ENCODE measurements at places on chromosomes 2 and 18. TPM values are rescaled to one million over a fixed set of nuclear protein-coding genes. Genes with fewer than 3 reads are reported as not detected.

DNA sequence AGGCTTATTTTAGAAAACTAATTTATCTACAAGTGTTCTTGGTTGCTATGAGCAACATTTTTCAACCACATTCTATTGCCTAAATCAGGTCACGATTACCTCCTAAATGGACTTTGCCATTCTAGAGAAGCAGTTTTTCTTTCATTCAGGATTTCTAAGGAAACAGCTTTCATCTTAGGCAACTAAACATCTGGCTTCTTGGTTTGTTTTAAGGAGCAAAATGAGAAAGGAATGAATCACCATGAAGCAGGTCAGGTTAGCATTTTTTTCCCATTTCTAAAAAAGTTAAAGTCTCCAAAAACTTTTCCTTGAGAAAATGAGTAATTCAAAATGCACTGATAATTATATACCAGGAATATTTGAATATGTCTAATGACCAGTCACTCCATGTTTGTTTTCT lies 114.8 kb downstream of the GAREM1 start:
- DNase-seq, result no peak

DNA sequence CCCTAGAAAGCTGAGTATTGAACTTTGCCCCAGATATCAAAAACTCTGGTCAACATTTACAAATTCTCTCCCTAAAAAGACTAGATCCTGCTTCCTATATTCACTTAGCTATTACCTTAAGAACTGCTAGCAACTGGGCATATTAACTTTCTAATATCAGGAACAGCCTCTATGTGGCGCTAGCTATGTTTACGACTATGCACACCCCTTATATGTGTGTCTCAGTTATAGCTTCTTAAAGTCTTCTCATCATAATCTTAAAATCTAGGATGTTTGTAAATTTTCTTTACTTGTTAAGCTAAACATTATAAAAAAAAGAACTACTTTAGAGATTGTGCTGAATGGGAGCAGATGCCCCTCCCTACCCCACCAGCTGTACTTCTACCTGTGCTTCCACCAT lies 1.7 kb upstream of the STAMBP start:
- DNase-seq, result no peak

- DNase-seq, result no peak
Observed at GRCh38 chr18:63903851-63904570, 3.7 kb upstream of the SERPINB10 start.

GRCh38 chr2:198717451-198717850 lies 740.3 kb downstream of the SATB2 start:
- DNase-seq, result no peak

DNA sequence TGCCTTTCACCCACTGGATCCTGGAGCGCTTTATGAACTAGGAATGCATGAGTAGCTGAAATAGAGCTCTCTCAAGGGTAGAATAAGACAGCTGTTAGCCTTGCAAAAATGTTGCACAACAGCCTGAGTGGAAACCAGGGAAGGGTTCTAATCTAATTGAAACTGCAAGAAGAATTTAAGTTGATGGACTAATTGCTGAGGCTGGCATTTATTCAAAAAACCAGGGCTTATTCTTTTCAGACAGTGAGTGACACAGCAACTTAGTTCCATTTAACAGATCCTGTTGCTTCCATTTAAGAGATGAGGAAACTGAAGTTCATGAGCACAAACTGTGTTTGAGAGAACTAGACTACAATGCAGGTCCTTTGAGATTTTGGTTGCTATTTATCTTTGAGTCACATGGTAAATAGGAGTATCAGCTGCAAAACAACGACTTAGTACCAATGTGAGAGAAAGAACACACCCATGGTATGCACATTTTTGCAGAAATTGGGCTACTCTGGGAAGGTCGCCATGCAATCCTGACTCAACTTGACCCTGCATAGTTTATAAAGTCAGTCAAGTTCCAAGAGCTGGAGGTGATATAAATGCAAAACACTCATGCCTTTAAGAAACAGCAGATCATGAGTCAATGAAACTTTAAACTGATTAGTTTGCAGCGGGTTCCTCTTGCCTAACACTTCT lies 76.4 kb upstream of the PARD3B start:
- no peak for DNase-seq

- no peak for DNase-seq
Observed at GRCh38 chr2:109423556-109424359, 190.0 kb downstream of the SEPTIN10 start.

- DNase-seq, result no peak
Observed at GRCh38 chr18:39134255-39134654, 1568.7 kb upstream of the CELF4 start.

DNA sequence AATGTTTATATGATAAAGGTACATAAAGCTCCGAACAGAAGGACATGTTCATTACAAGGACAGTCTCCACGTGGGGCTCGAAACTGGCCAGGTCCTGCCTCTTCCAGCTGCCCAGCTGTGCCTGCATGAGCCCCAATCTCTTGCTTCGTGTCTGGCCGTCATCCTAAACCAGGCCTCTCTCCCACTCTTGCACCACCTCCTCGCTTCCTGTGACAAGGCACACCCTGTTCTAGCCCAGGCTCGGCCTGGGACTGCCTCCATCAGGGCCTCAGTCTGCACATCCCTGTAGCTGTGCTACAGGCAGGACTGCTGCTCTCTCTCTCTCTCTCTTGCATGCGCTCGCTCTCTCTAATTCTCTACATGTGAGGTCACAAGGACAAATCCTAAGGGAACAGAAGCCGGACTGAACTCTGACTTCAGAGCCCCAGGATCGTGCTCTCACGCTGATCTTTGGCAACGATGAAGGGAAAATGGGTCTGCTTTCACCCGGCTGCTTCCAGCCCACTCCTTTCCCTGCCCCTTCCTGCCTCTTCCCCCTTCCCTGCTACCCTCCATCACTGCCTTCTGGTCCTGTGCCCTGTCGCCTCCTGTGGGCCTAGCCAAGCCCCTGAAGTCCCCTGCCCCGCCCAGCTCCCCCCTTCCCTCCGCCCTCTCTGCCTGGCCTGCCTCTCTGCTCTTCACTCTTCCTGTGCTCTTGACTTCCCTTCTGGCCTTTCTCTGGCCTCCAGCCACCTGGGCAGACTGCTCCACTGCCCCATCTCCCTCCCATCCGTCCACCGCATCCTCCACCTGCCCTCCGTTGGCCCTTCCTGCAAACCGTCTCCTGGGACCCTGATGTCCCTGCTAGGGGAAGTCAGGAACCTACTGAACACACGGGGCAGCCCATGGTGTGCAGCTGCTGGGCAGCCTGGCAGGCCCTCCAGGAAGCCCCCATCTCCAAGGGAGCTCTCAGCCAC lies 7.8 kb upstream of the GPR55 start:
- DNase-seq, result peak; percentile 12

GRCh38 chr2:48419884-48420511 lies 110.0 kb upstream of the STON1 start:
- DNase-seq, result no peak

DNA sequence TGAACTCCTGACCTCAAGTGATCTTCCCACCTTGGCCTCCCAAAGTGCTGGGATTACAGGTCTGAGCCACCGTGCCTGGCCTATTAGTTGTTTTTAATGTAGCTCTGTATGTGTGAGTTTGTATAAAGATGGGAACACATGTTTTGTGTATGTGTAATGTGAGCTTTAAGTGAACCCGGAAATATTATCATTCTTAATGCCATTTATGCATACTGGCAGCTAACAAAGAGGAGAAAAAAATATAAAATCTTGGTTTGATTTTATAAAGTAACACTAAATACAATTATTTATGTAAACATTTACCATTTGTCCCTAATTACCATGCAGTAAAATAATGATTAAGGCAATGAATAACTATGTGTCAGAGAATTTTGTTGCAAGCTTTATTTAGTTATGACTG lies 9.1 kb upstream of the CKAP2L start:
- no peak for DNase-seq

GRCh38 chr2:174259981-174260380 lies 11.6 kb upstream of the OLA1 start:
- DNase-seq, result no peak

GRCh38 chr18:11429876-11430275 lies 179.5 kb upstream of the SLC35G4 start:
- DNase-seq, result no peak

DNA sequence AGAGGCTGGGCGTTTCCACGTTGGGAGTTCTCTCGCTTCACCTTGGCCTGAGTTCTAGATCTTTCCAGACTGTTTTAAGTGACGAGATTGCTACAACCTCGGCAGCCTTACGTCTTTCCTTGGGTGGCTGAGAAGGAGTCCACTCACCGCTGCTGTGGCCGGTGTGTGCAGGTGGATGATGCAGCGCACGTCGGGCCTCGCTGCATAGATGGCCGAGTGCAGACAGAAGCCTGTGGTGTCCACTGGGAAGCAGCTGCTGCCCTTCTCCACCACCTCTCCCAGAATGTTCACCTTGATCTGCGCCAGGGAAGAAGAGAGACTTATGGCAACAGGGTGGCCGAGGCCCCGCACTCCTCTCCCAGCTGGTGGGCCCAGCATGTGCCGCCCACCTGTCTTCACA lies 75.7 kb downstream of the ADD2 start:
- DNase-seq, result no peak

DNA sequence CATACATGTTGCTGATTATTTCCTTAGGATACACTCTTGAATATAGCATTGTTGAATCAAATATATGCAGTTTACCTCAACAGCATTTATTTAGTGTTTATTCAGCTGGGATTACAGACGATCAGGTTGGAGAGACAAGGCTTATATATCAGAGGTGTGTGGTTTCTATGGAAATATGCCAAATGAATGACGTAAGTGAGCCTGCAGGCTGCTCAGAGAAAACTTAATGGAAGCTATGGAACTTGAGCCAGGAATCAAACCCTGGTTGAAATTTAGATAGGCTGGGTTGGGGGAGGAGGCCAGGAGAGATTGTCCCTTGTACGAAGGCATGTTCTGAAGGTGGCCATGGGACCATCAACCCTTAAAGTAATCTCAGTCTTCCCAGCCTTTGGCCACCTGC lies 79.5 kb downstream of the INPP4A start:
- DNase-seq, result no peak

DNA sequence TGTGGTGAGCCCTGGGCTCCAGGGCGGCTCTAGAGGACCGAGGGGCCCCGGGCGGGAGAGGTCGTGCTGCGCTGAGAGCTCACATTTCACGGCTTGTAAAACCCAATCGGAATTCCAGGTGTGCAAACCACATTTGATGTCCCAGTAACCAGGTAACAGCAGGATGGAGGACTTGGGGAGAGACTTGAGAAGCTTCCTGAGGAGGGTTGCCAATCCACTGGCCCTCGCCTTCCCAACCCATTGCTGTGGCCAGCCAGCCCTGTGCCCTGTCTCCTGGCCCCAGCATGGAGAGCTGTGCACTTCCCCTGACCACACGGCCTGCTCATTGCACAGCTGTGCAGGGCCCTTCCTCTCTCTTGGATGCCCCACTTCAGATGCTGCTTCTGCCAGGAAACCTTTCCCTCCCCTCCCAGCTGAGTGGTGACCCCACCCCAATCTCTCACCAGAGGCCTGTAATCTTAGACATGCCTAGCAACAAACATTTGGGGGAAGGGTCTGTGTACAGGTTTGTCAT lies 39.6 kb downstream of the ASB1 start:
- DNase-seq, result no peak

GRCh38 chr18:22018366-22018765 lies 151.0 kb upstream of the GATA6 start:
- DNase-seq, result no peak

DNA sequence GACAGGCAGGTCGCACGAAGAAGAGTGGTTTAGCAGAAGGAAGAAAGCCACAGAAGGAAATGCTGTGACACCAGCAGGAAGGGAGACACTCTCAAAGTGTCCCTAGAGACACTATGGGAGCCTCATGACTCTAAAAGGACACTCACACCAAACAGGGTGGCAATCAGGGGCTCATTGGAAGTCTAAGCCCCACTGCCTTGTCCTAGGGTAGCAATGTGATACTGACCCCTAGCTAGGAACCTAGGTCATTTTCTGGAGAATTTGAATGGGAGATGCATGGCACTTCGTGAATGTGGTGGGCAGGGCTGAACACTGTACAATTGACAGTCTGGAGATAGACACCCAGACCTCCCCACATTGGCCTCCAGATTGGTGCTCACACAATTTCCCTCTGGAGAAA lies 385.0 kb downstream of the EIPR1 start:
- DNase-seq, result no peak

- DNase-seq, result no peak
Observed at GRCh38 chr18:38752430-38752829, 1186.8 kb upstream of the CELF4 start.

GRCh38 chr18:57833441-57834101 lies 30.5 kb upstream of the ATP8B1 start:
- DNase-seq, result peak; percentile 40

GRCh38 chr18:28657961-28658360 lies 481.0 kb upstream of the CDH2 start:
- no peak for DNase-seq

DNA sequence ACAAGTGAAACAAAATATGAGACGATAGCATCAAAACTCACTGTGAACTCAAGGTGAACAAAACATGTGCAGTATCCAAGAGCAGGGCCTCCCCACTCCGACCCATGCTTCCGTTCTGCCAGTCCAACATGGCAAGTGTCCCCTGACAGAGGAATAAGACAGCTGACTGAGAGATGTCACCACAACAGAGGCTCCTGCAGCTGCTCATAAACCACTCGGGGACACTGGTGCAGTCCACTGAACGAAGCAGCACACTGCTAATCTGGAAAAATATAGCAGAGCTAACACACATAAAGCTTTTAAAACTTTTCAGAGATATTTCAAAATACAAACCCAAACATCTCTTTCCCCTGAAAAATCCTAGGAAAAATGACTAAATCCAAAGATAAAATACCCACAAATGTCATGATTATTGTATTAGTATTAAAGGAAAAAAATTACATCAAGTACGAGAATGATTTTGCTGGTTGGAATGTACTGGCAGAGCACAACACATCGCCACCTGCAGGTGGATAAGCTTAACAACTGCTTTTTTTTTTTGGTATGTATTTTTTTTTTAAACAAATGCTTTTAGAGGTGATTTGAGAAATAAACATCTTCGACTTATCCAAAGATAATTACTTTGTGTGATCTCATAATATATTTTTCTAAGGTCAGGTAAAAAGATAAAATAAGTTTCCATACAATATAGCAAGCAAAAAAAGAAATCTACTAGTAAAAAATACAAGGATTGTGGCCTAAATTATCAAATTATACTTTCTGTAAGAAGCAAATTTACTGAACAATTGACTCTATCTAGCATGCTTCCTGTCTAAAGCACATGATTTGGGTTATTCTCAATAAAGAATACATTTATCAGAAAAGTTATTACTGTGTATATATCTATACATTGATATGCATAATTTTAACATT lies 18.6 kb downstream of the THADA start:
- no peak for DNase-seq

- DNase-seq, result no peak
Observed at GRCh38 chr2:26335231-26335630, 10.7 kb upstream of the SELENOI start.

- no peak for DNase-seq
Observed at GRCh38 chr18:12015416-12016062, 34.2 kb downstream of the IMPA2 start.

- no peak for DNase-seq
Observed at GRCh38 chr18:28003451-28003850, 173.5 kb downstream of the CDH2 start.

Gene POTEI
- total RNA-seq, result not detected

Gene BMP10
- not detected for total RNA-seq

Gene IL36A
- not detected for total RNA-seq

Gene ZNF892
- total RNA-seq, result 3.3 TPM

Gene LCLAT1
- 24.3 TPM for total RNA-seq

Gene APCDD1
- total RNA-seq, result not detected

Gene INSIG2
- 35.0 TPM for total RNA-seq

Gene TCF23
- not detected for total RNA-seq

Gene FBLN7
- 40.2 TPM for total RNA-seq

Gene HOXD8
- total RNA-seq, result not detected

Gene CRYBA2
- total RNA-seq, result not detected

Gene PLB1
- 0.64 TPM for total RNA-seq

Gene CNRIP1
- not detected for total RNA-seq

Gene CPLX4
- total RNA-seq, result not detected

Gene FOXD4L1
- not detected for total RNA-seq
